Activated CD4-positive, alpha-beta T cell treated with anti-CD3 and anti-CD28 coated beads for 24 hours (primary cell): ENCODE measurements at places on chromosomes 3 and 15.

DNA sequence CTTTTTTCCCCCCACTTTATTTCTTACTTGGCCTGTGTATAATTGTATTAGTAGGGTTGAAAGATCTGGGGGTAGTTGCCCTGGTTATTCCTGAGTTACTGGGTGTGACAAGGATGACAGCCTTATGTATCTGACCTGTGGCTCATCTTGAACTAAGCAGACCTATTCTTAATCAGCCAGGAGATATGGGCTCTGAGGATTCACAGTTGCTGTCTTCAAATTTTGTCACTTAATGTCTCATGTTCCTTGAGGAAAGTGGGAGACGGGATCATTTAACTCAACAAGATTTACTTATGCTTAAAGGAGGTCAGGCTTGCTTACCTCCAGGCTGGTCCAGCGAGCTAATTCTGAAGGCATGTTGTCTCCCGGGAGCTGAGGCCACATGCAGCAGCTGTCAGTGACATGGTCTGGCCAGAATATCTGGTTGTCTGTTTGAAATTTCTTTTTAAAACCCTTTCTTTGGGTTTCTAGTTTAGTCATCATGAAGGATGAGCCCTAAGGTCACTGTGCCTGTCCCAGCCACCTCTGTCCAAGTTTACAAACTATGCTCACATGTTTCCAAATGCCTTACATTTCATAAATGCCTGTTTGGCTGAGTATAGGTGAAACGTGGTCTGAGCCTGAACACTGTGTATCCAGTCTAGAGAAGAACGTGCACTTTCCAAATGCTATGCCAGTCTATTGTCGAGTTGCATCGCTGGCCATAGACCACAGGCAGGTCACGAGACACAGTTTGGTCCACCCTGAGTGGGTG, 26.8 kb downstream of the LRTM1 start:
- DNase-seq: no peak

DNA sequence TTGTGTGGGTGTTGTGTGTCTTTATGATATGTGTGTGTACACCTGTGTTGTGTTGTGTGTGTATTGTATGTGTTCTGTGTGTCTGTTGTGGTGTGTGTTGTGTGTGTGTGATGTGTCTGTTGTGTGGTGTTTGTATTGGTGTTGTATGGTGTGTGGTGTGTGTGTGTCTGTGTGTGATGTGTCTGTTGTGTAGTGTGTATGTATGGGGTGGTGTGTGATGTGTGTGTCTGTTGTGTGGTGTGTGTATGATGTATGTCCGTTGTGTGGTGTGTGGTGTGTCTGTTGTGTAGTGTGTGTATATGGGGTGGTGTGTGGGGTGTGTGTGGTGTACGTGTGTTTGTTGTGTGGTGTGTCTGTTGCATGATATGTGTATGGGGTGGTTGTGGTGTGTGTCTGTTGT, 46.6 kb downstream of the ZDHHC19 start:
- no peak for DNase-seq

- no peak for DNase-seq
These were observed 117.0 kb downstream of the MBNL1 start for GRCh38 chr3:152385761-152386160.

- no peak for DNase-seq
These were observed 59.5 kb downstream of the MLH1 start for GRCh38 chr3:37052860-37053259.

DNA sequence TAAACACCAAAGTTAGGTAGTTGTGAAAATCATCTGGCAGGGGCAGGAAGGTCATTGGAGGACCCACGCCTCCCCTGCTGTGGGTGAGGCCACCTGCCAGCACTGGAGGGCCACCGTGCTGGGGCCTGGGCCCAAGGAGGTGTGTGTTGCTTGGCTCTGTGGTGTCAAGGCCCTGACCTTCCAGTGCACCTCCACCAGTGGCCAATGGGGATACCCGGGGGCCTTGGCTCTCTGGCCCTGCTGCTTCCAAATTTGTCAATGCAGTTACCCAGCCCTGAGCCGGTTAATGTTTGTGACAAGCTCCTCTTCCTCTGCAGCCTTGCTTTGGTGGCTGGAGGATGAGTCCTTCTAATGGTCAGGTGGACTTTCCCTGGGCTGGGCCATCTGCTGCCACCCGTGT, 150.2 kb downstream of the KLF13 start:
- DNase-seq: no peak

- DNase-seq: no peak
These were observed 175.5 kb upstream of the CTDSPL start for GRCh38 chr3:37686220-37686619.

DNA sequence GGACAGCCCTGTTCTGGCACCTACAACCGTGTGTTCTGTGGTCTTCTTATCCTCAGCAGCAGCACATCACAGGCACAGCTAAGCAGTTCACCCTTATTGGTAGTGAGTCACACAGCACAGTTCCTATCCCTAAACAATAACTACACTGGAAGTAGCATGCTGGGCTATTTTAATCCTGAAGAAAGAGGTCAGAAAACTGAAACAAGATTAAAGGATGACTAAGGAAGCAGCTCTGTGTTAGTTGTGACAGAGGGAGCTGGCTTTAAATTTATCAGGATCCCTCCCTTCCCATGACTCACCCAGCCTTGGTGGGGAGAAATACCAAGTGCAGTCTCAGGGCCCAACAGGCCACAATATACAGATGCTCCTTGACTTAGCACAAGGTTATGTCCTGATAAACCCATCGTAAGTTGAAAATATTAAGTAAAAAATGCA, 144.3 kb downstream of the ERC2 start:
- DNase-seq: no peak

- no peak for DNase-seq
These were observed 5.3 kb downstream of the IGF1R start for GRCh38 chr15:98653686-98654085.

DNA sequence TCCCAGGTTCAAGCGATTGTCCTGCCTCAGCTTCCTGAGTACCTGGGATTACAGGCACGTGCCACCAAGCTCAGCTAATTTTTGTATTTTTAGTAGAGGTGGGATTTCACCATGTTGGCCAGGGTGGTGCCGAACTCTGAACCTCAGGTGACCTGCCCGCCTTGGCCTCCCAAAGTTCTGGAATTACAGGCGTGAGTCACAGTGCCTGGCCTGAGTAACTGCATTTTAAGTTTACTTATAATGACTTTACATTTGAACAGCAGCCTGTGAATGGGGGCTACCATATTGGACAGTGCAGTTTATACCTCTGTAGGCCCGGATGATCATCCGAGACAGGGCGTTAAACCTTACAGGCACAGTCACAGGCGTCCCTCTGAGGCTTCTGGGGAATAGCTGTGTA, 24.8 kb downstream of the EAF1 start:
- DNase-seq: no peak

GRCh38 chr3:38367779-38368178, 21.2 kb downstream of the XYLB start:
- DNase-seq: no peak

DNA sequence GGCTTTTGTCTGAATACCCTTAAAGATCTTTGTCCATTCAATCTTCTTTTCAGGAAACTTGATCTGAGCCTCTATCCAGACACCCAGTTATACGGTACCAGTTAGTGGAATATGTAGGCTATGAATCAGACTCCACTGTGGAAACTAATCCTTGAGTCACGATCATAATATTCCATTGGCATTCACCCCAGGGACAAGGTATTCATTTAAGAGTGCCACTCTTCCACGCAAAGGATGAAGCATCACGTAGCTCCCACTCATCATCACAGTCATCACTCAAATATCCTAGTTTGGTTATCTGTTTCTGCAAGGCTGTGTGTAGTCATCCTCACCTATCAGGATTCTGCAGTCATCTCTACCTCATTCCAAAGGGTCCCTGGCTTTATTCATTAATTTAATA, 85.6 kb downstream of the NEDD4 start:
- no peak for DNase-seq

DNA sequence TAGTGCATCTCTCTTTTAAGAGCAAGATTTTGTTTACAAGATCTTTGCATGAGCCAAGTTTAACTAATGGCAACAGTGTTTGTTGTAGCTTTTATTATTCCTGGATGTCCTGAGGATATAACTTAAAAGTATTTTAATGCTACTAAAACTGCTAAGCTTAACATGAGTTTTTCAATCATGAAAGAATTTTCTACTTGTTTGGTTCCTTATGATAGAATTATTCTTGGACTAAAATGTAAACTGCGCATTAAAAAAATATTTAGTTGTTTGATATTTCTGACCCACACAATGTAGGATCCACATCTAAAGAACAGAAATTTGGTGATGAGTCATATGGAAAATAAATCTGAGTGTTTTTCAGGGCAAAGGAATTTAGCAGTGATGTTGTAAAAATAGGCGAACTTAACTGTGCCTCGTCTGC, 70.8 kb downstream of the RAP2B start:
- DNase-seq: no peak

DNA sequence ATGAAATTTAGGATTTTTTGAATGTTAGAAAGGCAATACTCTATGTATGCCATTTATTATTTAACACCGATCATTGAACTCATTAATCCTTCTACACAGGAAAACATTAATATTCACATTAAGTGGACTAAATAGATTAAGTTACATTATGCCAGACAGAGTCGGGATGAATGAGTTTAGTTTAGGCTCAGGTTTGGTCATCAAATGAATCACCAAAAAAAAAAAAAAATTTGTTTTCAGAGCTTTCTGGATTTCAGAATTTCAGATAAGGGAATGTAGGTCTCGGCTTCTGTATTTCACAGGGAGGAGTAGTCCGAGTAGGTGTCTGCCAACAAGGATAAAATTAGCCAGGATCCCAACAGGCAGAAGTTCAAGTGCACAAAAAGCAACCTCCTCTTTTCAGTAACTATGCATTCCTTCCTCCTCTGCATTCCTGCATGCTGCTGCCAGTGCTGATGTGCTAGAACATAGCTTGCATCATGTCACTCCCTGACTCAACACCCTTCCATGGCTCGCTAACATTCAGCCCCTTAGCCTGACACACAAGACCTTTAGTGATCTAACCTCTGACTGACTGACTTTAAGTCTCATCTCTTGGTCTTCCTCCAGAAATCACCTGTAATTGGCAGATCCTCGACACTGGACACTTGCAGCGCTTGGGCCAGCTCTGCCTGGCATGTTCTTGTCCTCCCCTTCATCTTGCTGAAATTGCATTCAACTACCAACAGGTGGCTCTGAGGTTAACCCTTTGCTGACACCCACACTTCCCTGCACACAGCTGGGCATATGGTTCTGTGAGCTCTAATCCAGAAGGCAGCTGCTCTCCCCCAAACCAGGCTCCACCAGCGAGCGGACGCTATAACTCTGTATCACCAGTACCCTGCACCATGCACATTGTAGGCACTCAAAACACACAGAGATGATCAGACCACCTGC, 145.4 kb upstream of the PROK2 start:
- no peak for DNase-seq

- DNase-seq: no peak
These were observed 19.9 kb downstream of the SPICE1 start for GRCh38 chr3:113495035-113495434.

DNA sequence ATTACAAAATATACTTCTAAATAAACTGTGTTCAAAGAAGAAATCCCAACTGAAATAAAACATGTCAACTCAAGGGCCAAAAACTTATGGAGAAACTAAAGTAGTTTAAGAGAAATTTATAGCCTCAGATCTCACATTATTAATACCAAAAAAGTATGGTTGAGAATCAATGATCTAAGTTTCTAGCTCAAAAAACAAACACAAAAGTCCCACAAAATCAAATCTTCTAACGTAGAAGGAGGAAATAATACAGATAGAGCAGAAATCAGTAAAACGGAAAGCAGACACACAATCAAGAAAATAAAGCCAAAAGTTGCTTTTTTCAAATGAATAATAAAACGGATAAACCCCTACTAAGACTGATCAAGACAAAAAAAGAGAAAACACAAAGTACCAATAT, 2.9 kb downstream of the SUSD5 start:
- no peak for DNase-seq

DNA sequence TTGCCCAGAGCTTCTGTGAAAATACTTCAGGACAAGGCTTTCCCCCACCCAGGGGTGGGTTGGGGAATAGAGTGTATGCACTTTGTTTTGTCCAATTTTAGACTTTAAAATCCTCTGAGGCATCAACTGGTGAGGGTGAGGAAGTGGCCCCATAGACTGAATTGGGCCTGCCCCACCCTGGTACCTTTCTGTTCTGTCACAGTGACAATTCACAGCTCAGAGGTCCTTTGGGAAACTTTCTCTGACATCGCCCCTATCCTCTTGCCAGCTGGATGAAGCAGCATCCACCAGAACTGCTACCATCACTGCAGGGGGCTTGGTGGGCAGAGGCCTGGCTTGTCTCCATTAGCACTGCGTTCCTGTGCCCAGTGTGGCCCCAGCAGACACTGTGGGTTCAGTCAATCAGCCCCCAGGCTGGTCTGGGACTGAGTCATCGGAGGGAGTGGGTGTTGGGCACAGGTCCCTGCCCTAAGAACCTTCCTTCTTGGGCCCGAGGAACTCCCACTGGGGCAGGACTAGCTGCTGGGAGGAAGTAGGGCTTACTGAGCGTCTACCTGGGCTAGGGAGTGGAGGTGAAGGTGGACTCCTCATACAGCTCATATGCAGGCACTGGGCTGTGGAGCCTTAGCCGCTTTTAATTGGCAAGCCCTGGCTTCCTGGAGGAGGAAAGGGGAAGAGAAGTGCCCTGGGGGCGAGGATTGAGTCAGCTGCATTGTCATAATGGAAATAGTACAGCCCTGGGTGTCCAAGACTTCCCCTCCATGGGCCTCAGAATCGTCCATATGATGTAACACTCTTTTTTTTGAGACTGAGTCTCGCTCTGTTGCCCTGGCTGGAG, 1.5 kb upstream of the PPM1M start:
- no peak for DNase-seq

GRCh38 chr3:194745422-194746184, 59.9 kb downstream of the FAM43A start:
- DNase-seq: no peak

- no peak for DNase-seq
These were observed 11.5 kb downstream of the FEZF2 start for GRCh38 chr3:62361824-62362223.

DNA sequence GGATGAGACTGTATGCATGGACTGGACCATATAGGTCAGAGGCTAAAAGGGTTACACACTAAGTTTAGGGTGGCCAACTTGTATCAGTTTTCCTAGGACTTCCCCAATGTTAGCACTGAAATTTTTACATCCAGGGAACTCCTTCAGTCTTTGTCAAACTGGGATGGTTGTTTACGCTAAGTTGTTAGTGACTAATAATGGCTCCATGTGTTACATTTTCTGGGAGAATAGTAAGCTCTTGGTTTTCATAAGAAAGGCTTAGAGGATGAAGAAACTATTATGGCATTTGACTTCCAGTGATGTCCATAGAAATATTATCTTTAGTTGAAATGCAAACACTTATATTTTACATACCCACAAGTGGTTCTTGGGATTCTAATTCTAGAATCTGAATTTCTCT, 57.9 kb upstream of the ST3GAL6 start:
- DNase-seq: no peak

DNA sequence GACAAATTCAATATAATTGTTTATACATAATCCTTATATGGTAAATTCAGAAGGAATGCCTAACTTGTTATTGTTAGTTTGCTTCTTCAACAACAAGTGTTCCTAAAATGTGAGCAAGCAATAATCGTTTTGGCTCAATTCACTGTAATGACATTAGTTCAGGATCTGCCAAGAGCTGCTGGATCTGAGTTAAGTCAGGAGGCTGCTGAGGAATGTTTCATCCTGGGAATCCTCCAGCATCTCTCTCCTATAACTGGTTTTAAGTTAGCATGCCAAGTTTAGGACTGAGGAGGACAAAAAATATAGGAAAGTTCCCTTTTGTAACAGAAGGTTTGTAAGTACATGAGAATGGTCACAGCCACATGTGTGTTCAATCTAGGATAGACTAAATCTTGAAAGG, 4.9 kb upstream of the GTF2A2 start:
- no peak for DNase-seq
